D341Med (cell line): ENCODE measurements at places on chromosomes 3 and 15.
A peak's percentile ranks its signal among the peaks of the same experiment; 100 is the strongest.

GRCh38 chr3:120364821-120365220 is 15.7 kb upstream of the LRRC58 start:
- no peak for DNase-seq

- DNase-seq = no peak
These were observed 534.5 kb upstream of the TBL1XR1 start for GRCh38 chr3:177731644-177732268.

GRCh38 chr3:115270849-115271248 is 123.8 kb upstream of the ZBTB20 start:
- DNase-seq = no peak

- no peak for DNase-seq
These were observed 142.7 kb downstream of the MEGF11 start for GRCh38 chr15:66110864-66111263.

DNA sequence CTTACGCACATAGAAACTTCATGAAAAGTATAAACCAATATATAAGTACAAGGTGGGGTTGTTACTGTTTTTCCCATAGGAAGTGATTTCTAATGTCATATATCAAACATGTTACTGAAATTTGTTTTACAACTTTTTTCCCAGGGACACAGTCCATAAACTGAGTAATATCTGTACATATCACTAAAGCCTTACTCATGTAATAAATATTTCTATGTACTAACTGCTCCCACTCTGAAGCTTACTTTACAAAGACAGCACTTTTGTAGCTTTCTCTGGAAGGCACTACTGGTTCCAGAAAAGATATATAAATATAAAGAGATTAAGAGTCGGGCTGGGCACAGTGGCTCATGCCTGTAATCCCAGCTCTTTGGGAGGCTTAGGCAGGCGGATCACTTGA is 91.7 kb downstream of the MYO5A start:
- no peak for DNase-seq

DNA sequence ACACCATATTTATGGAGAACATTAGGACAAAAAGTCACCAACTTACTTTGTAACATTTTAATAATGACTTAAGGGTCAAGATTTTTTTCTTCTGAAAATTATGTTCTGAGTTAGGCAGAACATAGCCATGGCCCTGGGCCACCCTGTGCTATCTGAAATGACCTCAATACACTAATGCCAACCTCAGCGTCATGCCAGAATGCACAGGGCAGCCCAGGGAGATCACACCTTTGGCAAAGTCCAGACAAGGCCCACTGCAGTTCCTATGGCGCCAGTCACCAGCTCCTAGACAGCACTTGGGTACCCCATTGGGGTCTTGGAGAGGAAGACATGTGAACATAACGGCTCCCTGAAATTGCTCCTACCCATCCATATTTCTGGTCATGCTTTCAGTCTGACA is 33.1 kb downstream of the HCLS1 start:
- no peak for DNase-seq

- DNase-seq = no peak
These were observed 24.3 kb downstream of the ARHGAP11B start for GRCh38 chr15:30650012-30650929.

GRCh38 chr3:52277972-52278509 is 408 bp downstream of the WDR82 start:
- peak; percentile 84 for DNase-seq

DNA sequence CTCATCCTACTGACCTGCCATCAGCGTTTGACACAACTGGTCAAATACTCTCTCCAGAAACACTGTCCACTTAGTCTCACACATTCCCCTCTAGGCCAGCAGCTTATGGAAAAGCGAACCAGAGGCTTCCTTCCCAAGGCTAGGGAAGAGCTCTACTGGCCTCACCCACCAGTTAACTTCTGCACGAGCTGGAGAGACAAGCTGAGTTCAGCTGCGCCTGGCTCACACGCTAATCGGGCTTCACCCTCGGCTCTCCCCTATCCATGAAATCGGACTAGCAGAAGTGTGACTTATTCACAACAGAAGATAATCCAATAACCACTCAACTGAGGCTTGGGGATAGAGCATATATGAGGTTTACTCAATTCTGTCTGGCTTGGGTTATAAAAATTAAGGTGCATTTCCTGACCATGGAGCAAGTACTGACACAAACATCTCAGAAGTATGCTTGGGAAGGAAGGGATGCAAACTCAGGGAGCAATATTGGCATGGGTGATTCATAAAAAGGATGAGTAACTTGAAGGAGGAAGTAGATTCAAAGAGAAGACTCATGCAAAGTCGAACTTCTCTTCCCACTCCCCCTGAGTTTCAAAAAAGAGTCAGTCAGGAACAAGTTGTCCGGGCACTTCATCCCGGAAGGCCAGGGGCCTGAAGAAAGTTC is 73.1 kb downstream of the XXYLT1 start:
- DNase-seq = no peak

DNA sequence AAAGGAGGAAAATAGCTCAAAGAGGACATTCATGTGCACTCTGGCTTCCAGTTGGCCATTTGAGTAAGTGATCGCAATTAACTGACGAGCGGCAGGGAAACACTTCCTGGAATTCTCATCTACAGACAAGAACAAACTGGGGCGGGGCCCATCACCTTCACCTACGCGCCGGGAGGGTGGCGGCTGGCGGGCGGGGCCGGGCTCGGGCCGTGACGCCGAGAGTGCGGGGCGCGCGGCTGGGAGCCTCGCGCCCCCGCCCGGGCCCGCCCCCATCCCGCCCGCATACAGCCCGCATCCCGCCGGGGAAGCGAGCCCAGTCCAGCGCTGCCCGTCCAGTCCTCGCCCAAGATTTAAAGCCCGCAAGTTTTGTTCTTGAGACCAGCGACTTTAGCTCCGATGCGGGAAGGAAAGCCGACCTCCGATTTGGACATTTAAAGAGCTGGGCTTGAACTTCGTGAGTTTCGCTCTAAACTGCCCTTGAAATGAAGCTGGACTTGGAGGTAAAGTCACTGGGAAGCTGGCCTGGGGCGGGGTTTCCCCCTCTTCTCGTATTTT is at the start of gene B3GNT5:
TSS of gene B3GNT5 (plus strand) at position 281 of the 555 bp plus-strand sequence. CDS start 16,546 bp downstream, outside the sequence.
- no peak for DNase-seq
